GM10248 (cell line): ENCODE measurements at places on chromosomes 1 and 21.
A peak's percentile ranks its signal among the peaks of the same experiment; 100 is the strongest.

GRCh38 chr1:66302815-66303214, 231.1 kb upstream of the SGIP1 start:
- no peak for DNase-seq

DNA sequence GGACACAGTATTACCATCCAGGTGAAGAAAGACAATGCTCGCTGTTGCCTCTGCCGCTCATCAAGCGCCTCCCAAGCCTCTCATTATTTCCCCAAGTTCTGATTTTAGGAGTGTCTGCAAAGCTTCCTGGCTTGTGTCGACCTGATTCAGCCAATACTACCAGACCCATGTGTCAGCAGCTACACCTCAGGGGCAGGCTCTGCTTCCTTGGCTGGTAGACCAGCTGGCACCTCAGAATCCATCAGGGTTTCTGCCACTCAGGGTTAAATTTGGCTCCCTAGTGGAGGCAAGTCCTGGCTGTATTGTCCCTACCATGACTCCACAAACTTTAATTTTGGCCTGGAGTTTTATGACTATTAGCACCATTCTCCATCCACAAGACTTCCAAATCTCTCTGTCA, 35.4 kb downstream of the SUSD4 start:
- DNase-seq: no peak

GRCh38 chr1:69121723-69122122, 446.0 kb upstream of the LRRC7 start:
- DNase-seq: no peak

GRCh38 chr1:7550261-7550865, 220.7 kb upstream of the VAMP3 start:
- DNase-seq: no peak

GRCh38 chr1:87980494-87980893, 651.8 kb downstream of the LMO4 start:
- DNase-seq: no peak

DNA sequence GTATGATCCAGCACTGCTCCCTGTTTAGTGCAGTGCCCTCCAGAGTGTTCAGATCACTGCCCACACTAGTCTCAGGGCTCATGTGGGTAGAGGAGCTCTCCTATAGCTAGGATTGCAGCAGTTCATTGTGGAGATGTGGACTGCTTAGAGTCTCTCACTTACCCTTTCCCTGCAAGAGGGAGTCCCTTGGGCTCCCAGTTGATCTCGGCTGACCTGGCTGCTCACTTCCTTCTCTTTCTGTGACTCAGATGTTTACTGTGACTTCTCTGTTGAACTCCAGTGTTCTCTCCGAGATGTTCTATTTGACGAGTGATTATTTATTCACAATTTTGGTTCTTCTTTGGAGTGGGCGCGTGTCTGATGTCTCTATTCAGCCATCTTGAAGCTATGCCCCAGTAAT, 141.9 kb downstream of the PTBP2 start:
- DNase-seq: no peak

DNA sequence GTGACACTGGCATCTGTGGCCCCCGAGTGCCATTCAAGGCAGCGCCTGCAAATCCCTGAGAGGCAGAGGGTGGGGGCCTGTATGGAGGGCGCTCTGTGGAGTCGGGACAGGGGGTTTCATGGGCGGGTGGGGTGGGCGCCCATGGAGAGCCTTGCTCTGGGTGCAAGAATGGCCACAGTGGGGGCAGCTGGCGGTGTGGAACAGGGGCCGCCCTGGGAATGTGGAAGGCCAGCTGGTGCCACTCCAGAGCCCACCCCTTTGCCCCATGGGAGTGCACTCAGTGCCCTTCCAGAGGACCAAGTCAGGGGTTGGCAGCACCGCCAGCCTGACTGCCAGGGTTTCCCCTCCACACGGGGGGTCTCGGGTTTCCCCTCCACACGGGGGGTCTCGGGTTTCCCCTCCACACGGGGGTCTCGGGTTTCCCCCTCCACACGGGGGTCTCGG, 55.0 kb upstream of the TRAPPC10 start:
- no peak for DNase-seq

DNA sequence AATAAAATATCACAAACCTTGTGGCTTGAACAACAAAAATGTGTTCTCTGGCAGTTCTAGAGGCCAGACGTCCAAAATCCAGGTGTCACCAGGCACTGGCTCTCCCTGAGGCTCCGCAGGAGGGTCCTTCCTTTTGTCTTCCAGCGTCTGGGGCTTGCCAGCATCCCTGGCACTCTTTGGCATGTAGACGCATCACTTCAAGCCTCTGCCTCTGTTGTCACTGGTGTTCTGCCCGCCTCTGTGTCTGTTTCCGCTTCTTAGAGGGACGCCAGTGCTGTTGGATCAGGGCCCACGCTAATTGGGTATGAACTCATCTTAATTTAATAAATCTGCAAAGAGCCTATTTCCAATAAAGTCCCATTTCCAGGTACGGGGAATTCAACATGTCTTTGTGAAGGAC, 273.7 kb upstream of the C1orf174 start:
- no peak for DNase-seq

- no peak for DNase-seq
These were observed 86.8 kb upstream of the ARHGAP29 start for GRCh38 chr1:94324178-94324544.

DNA sequence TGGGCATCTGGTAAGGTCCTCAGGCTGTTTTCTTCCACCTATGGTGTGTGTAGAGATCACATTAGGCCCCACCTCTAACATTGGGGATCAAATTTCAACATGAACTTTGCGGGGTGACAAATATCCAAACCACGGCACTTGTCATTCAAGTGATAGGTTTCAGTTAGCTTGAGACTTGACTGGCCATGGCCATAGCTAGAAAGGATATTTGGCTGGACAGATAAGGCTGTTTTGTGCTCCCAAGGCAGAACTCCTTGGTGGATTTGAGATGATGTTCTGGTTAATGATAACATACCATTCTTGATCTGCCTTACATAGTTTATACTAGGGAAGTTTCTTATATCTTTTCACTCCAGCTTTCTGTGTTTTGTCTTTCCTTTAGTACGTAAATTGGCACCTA, 48.5 kb downstream of the CELF3 start:
- DNase-seq: no peak

GRCh38 chr1:59856725-59857338, 42.1 kb downstream of the HOOK1 start:
- DNase-seq: no peak

- no peak for DNase-seq
These were observed 537.9 kb upstream of the NR5A2 start for GRCh38 chr1:199489594-199489993.

GRCh38 chr1:66351913-66352312, 182.0 kb upstream of the SGIP1 start:
- no peak for DNase-seq

DNA sequence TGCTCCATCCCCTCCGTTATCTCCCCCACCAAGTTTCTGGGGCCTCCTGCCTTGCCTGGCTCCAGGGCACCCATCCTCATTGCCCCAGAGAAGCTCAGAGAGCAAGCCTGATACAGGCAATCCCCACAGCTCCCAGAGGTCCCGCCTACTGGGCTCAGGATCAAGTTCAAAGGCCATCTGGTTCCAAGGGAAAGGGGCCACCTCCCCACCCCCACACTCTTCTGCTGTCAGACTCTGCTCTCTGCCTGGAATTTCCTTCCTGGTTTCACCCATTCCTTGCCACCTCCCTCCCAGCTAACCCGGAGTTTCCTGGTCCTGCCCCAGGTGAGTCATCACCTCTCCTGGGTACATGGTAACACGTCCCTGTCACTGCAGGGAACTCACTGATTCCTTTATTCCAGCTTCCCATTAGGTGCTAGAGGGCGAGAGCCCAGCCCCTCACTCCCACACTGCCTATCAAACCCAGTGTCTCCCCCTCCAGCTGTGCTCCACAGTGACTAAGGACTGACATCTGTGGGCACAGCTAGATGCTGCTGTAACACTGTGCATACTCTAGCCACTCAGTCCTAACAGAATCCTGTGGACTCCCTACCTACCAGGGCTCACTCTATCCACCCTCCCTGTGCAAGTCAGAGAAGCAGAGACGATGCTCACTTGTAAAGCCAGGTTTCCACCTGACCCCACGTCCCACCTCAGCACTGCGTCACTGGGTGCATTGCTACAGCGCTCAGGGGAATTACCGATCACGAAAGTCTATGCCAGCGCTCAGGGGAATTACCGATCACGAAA, 21.8 kb downstream of the RSPH1 start:
- peak; percentile 61 for DNase-seq

DNA sequence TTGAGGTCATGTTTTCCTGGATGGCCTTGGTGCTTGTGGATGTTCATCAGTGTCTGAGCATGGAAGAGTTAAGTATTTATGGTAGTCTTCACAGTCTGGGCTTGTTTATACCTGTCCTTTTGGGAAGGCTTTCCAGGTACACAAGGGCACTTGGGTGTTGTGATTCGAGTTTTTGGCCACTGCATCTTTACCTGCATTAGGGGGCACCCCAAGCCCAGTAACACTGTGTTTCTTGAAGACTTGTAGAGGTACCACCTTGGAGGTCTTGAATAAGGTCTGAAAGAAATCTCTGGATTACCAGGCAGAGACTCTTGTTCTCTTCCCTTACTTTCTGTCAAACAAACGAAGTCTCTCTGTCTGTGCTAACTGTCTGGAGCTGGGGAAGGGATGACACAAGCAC, 34.4 kb upstream of the ROR1 start:
- no peak for DNase-seq

GRCh38 chr1:20578721-20579395, 10.0 kb upstream of the CDA start:
- no peak for DNase-seq

GRCh38 chr1:227886993-227887696, 60.6 kb downstream of the WNT9A start:
- no peak for DNase-seq

DNA sequence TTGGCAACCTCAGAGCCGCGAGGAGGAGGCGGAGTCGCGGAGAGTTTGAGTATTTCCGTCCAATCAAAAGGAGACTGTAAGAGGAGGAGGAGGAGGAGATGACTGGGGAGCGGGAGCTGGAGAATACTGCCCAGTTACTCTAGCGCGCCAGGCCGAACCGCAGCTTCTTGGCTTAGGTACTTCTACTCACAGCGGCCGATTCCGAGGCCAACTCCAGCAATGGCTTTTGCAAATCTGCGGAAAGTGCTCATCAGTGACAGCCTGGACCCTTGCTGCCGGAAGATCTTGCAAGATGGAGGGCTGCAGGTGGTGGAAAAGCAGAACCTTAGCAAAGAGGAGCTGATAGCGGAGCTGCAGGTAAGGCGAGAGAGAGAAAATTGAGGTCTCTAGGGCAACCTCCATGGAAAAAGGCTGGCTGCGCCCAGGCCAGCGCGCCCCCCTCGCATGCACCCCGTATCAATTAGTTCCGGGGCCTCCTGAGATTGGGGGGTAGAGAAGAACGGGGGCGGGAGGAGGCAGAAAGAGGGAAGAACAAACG, at the start of gene PHGDH:
TSS of gene PHGDH (plus strand) at position 131 of the 538 bp plus-strand sequence. CDS start at position 220, 89 bp downstream.
- DNase-seq: peak; percentile 73

GRCh38 chr1:24149866-24150233, 6.9 kb upstream of the IL22RA1 start:
- no peak for DNase-seq

DNA sequence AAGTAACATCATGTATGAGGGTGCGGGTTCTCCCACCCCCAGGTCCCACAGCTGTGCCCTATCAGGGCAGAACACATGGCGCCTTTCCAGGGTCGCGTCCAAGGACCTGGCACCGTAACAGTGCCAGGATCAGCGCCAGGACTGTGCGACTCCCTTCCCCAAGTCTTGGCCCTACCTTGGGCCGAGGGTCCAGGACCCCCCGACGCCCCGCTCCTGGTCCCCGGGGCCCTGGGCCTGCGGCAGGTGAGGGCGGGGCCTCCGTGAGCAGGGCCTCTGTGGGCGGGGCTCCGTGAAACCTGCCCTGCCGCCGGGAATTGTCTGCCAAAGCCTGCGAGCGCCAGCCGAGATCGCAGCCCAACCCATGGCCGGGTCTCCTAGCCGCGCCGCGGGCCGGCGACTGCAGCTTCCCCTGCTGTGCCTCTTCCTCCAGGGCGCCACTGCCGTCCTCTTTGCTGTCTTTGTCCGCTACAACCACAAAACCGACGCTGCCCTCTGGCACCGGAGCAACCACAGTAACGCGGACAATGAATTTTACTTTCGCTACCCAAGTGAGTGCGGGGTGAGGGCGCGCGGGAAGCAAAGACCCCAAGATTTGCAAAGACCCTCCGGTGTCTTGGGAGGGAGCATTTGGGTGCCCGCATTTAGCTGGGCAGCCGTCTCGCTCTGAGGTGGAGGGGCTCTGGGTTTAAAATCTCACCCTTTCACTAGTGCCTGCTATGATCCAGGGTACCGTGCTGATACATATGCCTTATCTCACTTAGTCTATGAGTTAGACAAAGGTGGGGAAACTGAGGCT, at the start of gene RHBG:
TSS of gene RHBG (plus strand) at position 323 of the 796 bp plus-strand sequence. CDS start at position 362, 39 bp downstream.
- no peak for DNase-seq

DNA sequence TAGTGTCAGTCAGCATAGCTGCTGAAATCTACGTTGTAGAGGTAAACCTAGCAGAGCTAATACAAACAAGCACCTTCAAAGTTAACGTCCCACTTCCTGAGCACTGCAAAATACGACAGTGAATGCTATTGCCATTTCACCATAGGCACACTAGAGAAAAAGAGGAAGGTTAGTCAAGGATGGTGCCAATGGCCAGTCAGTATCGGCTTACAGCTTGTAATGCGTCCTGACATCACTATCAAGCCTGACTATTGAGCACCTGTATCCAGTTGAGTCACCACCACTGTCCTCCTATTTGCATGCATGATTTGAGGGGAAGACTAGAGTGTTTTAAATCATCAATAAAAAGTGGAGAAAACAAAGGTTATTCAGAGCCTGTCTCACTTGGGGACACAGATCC, 34.4 kb downstream of the NUCKS1 start:
- DNase-seq: no peak

DNA sequence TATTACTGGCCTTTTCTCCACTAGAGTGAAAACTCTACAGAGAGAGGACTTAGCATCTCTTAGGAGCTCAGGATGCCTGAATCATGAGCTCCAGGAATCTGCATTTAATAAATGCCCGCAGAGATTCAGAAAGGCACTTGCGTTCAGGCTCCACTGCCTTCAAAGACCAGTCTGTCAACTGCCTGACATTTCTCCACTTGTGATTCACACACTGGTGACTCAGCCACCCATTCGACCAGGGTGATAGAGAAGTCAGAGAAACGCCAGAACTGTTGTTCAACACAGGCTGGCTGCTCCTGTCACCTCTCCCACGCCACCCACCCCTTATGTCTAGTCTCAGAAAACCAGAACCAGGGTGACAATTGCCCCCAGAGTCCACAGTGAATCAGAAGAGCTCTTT, 26.9 kb upstream of the LBR start:
- DNase-seq: peak; percentile 50

DNA sequence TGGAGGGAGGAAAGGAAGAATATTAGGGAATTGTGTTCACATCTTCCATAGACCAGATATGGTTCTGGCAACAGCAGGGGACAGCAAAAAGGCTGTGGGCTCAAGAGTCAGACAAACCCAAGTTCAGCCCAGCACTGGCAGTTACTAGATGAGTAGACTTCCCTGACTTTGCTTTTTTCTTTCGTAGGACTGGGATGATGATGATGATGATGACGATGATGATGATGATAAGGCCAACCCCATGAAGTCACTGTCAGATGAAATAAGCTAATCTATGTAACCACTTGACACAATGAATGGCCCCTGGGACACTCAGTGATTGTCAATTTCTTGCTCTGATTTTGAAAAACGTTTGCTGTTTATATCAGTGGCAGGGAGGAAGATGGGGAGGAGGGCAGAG, 109.6 kb downstream of the TNR start:
- DNase-seq: no peak

GRCh38 chr1:40058453-40059337, 18.2 kb downstream of the CAP1 start:
- DNase-seq: no peak

GRCh38 chr21:31184876-31185275, 146.6 kb upstream of the KRTAP19-8 start:
- no peak for DNase-seq

- no peak for DNase-seq
These were observed 4.8 kb upstream of the SPRR5 start for GRCh38 chr1:152942161-152942560.
